ENCODE measurements at places on chromosomes 7 and 10.

GRCh38 chr10:69934768-69935167 lies 117.9 kb upstream of the MACROH2A2 start:
- no peak for DNase-seq

GRCh38 chr7:156725073-156725472 lies 84.5 kb downstream of the RNF32 start:
- DNase-seq, result no peak

- DNase-seq, result no peak
Measured at GRCh38 chr10:69465457-69466157, 14.3 kb downstream of the TSPAN15 start.

GRCh38 chr10:69644658-69645295 lies 14.7 kb downstream of the FAM241B start:
- DNase-seq, result peak; percentile 48

DNA sequence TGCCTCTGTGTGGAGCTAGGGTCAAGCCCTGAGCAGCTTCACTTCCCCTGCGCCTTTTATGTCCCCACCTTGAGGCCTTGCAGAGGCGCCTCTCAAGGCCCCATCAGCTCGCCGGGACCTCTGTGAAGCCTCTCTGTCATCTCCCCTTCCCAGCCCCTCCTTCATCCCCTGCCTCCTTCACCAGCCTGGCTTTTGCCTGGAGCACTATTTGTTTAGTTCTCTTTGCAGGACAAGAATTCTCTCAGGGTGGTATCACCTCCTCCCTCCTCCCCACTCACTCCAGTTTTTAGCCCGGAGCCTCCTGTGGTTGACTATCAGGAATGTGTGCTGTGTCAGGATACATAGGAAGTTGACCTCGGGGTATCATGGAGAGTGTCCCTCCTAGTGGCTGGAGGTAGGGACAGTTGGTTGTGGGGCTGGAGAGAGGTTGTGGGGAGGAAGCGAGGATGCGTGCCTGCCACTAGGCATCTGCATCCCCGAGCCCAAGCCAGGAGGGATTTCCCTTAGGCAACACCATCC lies 89.8 kb upstream of the ANLN start:
- DNase-seq, result no peak

- peak; percentile 76 for DNase-seq
Measured at GRCh38 chr10:77641788-77642397, 4.3 kb upstream of the KCNMA1 start.

- no peak for DNase-seq
Measured at GRCh38 chr10:35257057-35257983, 79.0 kb upstream of the CCNY start.

GRCh38 chr10:5760515-5760914 lies 52.7 kb downstream of the GDI2 start:
- no peak for DNase-seq

GRCh38 chr10:16527452-16527851 lies 5.8 kb upstream of the C1QL3 start:
- DNase-seq, result no peak

DNA sequence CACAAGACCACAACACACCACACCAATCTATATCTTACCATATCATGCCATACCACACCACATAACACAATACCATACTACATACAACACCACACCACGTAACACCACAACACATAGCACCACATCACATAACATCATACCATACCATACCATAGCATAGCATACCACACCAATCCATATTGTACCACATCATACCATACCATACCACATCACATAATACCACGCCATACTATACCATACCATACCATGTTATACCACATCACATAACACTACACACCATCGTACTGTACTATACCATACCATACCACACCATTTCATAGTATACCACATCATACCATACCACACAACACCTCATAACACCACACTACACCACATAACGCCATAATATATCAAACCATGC lies 335.2 kb upstream of the VWC2 start:
- no peak for DNase-seq

DNA sequence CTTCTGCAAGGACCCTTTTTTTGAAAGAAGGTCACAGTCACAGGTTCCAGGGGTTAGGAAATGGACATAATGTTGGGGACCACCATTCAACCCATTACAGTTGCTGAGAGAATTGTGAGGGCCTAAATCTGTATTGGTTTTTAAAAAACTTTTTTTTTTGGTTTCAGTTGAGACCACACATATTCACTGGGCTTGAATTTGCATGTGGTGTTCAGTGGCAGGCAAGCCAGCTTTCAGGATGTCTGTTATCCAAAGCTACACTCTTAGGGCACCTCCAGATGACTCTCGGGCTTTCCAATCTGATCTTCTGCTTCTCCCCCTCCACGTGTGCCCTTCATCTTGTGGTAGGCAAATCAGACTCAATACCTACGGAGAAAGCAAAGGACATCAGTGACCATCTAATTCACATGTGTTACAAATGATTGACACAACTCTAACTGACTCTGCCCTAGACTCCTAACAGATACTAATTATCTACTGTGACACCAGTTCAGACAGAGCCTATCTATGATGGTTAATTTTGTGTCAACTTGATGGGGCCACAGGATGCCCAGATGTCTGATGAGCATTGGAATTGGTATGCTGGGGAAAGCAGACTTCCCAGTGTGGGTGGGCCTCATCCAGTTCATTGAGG lies 93.3 kb upstream of the ELMO1 start:
- DNase-seq, result no peak

- no peak for DNase-seq
Measured at GRCh38 chr10:12690525-12691126, 310.9 kb downstream of the CCDC3 start.

GRCh38 chr10:28530751-28531150 lies 2.2 kb upstream of the WAC start:
- no peak for DNase-seq

GRCh38 chr10:76408646-76409045 lies 977.2 kb downstream of the LRMDA start:
- DNase-seq, result no peak

DNA sequence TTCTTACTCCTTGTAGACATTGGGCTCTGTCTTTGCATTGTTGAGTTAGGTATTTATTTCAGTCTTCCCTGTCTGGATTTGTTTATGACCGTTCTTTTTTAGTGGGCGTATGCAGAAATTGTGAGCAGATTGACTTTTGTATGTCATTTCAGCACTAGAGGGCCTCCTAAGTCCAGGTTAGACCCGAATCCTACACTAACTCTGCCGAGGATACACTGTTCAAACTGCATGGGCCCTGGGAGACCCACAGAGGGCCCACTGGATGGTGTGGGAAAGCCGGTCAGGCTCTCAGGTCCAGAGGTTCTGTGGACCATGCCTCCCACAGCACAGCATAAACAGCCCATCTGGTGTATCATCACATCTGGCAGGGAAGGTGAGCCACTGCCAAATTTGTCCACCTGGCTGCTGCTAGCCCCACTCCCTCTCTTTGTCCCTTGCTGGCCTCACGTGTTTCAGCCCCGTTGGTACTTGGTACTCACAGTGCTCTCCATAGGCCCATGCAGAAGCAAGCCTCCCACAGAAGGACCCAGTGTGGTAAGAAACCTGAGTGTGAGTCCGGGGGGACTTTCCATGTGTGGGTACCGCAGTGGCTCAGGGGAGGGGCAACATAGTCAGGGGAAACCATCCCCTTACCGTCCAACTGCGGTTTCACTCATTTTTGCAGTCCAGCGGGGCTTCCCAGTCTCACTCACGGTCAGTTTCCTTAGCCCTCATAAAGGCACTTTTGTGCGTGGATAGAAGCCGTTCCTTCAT lies 112.8 kb downstream of the APBB1IP start:
- no peak for DNase-seq

GRCh38 chr10:123622381-123622780 lies 43.8 kb upstream of the GPR26 start:
- no peak for DNase-seq

GRCh38 chr7:102426268-102427018 lies 6.9 kb upstream of the ORAI2 start:
- DNase-seq, result peak; percentile 44

GRCh38 chr7:159000859-159001435 lies 143.7 kb downstream of the VIPR2 start:
- DNase-seq, result no peak

GRCh38 chr7:96910486-96910885 lies 94.9 kb upstream of the DLX6 start:
- no peak for DNase-seq

GRCh38 chr10:117860823-117861222 lies 185.9 kb downstream of the RAB11FIP2 start:
- peak; percentile 36 for DNase-seq

GRCh38 chr10:24518981-24519597 lies 204.6 kb downstream of the ARHGAP21 start:
- DNase-seq, result peak; percentile 54

- no peak for DNase-seq
Measured at GRCh38 chr7:29385214-29385814, 178.3 kb upstream of the PRR15 start.

- no peak for DNase-seq
Measured at GRCh38 chr10:5965266-5965665, 12.1 kb downstream of the IL15RA start.

DNA sequence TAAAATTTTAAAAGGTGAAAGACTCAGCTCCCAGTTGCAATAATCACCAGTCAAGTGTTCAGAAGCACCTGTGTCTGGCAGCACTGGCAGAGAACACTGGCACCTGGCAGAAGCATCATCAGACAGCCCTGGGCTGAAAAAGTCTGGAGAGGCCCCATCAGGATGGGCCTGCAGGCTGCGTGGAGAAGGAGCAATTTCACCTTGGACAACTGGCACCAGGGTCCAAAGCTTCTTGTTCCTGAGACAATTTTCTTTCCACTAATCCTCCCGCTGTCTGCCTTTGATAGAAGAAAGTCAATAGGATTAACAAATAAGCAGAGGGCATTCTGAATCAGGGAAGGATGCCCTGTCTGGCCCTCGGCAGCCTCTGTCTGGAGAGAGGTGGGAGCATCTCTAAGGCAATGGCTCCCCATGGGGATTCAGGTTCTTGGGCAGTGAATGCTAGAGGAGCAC lies 6.5 kb downstream of the COBL start:
- no peak for DNase-seq

DNA sequence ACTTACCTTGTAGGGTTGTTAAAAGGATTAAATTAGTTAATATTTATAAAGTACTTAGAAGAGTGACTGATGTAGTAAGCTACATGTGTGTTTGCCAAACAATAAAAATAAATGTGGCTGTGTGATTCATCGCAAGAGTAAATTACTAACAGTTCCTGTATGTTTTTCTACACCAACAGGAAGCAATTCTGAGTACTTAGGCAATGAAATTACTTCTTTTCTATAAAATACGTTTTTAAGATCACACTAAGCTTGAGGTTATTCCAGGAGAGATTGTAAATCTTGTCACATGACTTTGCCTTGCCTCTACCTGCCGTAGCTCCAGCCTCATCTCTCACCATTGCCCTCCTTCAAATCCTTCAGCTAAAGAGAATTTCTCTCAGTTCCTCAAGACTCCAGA lies 18.1 kb upstream of the GSTK1 start:
- no peak for DNase-seq

Data from hematopoietic multipotent progenitor cell treated with erythropoietin and hydrocortisone succinate and interleukin-3 and kit ligand, for 8 days (in vitro differentiated cells).